ENCODE measurements at places on chromosomes 7 and 10.

DNA sequence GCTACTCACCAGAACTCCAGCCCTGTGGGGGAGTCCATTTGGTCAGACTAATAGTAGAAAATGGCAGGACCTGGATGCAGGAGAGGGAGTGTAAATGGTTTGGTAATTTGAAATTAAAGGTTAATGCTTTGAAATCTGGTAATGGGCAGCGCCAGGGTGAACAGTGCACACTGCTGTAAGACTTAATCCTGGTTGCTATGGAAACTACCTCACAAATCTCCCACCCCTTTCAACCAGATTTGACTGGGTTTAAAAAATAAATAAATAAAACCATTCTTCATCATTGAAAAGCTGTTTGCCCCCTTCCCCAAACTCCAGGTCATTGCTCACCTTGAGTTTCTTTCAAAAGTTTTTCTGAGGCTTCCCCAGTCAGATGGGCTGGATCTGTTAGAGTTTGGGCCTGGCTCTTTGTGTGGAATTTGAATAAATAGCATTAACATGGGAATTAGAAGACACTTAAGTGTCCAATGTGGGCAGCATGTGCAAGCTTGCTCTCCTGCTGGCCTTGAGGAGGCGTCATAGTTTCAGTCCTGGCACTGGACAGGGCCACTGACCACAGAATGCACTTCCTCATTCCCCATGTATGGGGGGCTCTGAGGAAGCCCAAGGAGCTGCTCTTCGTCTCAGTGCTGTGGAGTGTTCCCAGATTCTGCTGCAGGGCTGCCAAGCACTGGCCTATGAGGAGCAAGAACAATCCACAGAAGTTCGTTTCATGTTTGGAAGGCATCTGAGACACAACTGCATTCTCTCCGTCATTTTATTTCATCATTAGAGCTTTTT lies 90.7 kb downstream of the LRRC4 start:
- no peak for DNase-seq

DNA sequence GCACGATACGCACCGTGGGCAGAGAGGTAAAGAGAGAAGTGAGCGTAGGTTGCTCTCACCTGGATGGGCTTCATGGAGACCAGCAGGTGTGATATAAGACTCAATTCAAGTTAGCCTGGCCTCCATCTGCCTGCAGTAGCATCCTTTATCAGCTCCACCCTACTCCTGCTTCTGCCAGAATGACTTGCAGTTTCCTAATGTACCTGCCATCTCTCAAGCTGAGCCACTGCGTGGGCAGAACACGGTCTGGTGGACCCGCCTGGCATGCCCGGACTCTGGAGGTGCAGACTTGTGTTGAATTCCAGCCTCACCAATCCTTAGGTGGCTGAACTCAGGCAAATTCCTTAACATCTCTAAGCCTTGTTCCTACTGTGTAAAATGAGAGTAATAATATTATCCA lies 64.3 kb downstream of the STEAP1B start:
- DNase-seq, result no peak

- no peak for DNase-seq
These were observed 6.0 kb downstream of the POLM start for GRCh38 chr7:44076101-44076895.

DNA sequence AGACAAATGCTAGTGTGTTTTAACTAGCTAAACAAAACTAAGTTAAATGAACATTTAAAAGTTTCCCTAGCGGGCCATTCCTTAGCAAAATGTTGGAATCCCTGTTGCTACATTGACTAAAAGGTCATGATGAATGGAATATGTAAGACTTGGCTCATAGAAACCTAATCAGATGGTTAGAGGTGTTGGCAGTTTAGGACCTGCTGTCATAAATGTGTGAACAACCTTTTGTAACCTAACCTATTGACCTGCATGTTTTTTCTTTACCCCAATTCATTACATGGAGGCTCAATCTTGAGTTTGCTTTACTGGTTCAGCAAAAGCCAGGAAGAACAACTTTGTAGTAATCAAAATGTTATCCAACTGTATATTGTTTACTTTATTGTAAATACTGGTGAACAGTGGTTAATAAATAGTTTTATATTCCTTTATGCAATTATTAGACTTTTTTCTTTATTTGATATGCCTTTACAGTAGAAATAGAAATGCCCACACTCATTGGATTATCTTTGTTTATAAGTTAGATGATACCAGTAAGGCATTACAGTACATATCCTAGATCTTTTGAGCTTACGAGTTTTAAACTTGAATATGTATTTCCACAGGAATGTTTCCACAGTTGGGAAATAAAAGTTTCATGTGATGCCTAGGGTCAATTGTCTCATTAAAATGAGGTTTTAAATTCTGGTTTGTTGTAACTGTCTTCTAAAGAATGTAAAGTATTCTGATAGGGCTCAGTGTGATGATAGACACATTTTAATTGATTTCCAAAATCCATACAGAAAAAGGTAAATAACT lies 11.6 kb downstream of the CBX3 start:
- no peak for DNase-seq

- no peak for DNase-seq
These were observed 99.2 kb downstream of the PDGFA start for GRCh38 chr7:420142-421093.

- DNase-seq, result no peak
These were observed 733.0 kb downstream of the CCSER2 start for GRCh38 chr10:85061401-85061800.

Measured in fibroblast of lung (primary cell).